ENCODE measurements at places on chromosomes 1 and 21.
A peak's percentile ranks its signal among the peaks of the same experiment; 100 is the strongest.

- no peak for DNase-seq
Observed at GRCh38 chr1:75908717-75909152, 23.5 kb downstream of the ASB17 start.

GRCh38 chr1:30846587-30846986 is 62.0 kb downstream of the SDC3 start:
- no peak for DNase-seq

GRCh38 chr1:157580179-157580827 is 17.6 kb downstream of the FCRL4 start:
- DNase-seq, result no peak

- no peak for DNase-seq
Observed at GRCh38 chr21:40719615-40720014, 127.3 kb downstream of the DSCAM start.

GRCh38 chr1:208019257-208019656 is 108.3 kb upstream of the CD34 start:
- DNase-seq, result no peak

GRCh38 chr1:152148981-152149380 is 10.0 kb downstream of the RPTN start:
- DNase-seq, result no peak

- no peak for DNase-seq
Observed at GRCh38 chr1:1079408-1080121, 5.5 kb upstream of the RNF223 start.

- no peak for DNase-seq
Observed at GRCh38 chr1:116353155-116353554, 19.9 kb upstream of the ATP1A1 start.

- DNase-seq, result no peak
Observed at GRCh38 chr1:179141592-179142251, 59.9 kb downstream of the TOR3A start.

DNA sequence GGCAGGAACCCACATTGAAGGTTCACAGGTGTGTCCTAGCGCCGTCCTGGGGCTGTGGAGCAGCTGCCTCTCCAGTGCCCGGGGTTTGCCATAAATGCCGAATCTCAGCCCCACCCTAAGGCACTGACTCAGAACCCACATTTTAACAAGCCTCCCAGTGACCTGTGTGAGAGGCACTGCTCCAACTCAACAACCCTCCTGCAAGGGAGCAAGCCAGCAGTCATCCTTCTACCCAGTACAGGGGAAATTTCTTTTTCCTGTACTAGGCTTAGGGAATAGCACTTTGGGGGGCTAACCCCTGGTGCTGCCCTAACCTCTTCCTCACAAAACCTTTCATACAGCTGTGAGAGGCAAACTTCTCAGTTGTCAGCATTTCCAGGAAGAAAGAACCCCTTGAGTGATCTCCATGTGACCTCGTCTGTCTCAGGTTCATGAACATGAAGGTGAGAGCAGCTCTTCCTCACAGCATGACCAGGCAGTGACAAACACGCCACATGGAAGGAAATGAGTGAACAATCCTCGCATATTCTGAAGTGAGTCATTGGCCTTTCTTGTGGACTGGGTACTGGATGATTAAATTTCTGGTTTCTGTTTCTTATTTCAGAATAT is 11.4 kb upstream of the BCAR3 start:
- DNase-seq, result peak; percentile 18

DNA sequence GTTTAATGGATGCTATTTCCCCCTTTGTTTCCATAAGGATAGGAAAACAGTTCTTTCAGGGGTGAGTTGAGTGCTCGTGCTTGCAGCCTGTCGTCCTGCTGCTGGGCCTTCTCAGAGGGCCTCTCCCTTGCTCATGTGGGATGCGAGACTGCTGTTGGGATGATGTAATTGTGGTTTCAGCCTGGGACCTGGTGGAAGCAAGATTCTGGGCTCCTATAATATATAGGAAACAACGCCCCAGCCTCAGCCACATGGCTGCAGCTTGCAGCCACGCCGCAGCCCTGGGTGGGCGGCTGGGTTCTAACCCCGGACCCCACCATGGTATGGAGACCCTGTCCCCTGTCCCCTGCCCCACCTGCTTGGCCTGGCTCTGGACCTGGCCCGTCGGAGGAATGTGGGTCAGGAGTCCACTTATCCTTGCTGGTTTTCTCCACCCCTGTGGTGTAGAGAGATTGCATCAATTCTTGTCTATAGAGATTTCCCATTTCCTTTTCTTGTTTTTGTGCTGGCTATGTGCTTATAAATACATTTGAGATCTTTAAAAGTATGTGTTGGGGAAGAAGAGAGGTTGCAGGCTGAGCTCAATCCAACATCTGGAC is 357.8 kb downstream of the SIPA1L2 start:
- no peak for DNase-seq

GRCh38 chr1:234400773-234401172 is 27.5 kb downstream of the COA6 start:
- no peak for DNase-seq

DNA sequence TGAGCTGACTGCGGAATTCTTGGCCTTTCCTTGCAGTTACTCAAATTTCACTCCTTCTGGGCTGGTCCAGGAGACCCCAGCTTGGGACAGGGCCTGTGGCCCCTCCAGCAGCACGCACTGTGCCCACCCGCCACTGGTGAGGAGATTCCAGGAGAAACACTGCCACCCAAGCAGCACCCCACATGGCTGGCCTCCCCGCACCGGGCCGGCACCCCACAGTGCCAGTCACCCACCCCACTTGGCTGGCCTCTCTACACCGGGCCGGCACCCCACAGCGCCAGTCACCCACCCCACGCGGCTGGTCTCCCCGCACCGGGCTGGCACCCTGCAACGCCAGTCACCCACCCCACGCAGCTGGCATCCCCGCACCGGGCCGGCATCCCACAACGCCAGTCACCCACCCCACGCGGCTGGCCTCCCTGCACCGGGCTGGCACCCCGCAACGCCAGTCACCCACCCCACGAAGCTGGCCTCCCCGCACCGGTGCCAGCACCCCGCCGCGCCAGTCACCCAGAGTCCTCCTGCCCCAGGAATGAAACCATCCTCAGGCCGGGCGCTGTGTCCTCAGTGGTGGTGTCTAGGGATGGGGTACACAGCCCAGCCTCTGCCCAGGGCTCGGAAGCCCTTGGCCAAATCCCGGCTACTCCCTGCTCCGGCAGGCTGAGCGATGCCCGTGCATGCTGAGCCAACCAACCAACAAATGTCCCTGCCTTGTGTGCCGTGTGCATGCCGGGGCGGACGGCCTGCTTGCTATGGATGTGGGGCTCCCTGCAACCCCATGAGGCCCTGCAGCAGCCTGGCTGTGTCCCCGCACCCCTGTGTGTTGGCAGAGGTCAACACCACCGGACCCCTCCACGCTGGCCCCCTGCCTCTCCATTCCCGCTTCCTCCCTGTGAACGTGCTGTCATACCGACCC is 38.6 kb upstream of the TSPEAR start:
- no peak for DNase-seq

GRCh38 chr1:159987186-159987585 is 33.1 kb upstream of the SLAMF9 start:
- no peak for DNase-seq

GRCh38 chr1:53400761-53401674 is 58.2 kb upstream of the DMRTB1 start:
- no peak for DNase-seq

DNA sequence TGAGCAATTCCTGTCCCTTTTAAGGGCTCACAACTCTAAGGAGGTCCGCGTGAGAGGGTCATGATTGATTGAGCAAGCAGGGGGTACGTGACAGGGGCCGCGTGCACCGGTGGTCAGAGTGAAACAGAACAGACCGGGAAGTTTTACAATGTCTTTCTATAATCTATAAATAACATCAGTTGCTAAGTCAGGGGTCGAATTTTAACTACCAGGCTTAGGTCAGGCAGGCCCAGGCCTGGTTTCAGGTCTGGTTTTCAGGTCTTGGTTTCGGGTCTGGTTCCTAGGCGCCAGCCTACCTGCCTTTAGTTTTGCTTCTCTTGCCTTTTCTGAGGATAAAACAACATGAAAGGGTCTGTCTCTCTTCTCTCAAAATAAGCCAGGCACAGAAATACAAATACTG is 476.0 kb upstream of the CAMK1G start:
- no peak for DNase-seq

- DNase-seq, result no peak
Observed at GRCh38 chr21:42375506-42375905, 9.2 kb upstream of the TFF1 start.

DNA sequence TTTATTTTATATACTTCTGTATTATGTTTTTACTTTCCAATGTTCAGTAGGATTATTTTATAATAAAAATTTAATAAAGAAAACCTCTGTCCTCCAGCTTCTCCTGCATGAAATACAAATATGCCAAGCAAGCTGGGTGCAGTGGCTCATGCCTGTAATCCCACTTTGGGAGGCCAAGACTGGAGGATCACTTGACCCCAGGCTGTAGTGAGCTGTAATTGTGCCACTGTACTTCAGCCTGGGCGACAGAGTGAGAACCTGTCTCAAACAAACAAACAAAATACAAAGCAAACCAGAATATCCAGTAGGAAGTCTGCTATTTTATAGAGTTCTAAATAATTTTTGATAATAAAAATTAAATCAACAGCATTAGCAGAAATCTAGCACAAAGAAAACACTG is 168.8 kb downstream of the EIF4G3 start:
- DNase-seq, result no peak

DNA sequence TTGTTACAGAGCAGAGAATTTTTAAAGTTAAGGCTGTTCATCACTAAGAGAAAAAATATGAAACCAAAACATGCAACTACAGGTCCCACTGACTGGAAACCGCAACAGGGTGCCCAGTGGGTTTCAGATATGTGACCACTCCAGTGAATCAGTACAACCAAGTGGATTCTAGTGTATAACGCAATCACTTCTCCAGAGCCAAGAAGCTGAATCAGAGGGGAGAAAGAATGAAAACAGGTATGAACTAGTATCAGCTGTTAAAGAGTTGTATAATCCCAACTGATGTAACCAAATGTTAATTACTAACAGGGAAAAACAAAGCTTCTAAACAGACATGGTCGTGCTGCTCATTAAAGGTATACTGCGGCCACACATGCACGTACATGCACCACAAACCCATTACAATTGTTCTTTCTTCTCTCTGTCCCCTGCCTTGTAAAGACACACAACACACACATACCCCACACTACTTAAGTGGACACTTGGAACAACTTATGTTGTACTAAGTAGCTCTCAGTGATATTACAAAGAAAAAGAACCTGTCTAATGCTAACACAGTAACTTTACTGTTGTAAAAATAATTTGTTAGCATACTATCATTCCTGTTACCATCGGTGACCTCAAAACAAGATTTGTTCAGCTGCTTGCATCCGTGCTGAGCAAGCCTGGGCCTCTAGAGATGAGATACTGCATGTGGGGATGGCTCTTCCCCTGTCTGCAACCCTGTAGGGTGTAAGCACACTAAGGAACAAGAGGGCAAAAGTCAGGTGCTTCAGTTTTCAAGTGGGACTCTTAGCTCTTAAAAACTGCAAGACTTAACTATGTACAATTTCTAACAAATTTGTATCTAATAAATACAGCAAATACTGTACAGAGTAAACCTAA is 74.2 kb downstream of the PTPN14 start:
- no peak for DNase-seq

GRCh38 chr1:93178418-93178817 is 1.8 kb downstream of the TMED5 start:
- no peak for DNase-seq

- DNase-seq, result no peak
Observed at GRCh38 chr1:211613108-211613947, 34.4 kb upstream of the SLC30A1 start.

DNA sequence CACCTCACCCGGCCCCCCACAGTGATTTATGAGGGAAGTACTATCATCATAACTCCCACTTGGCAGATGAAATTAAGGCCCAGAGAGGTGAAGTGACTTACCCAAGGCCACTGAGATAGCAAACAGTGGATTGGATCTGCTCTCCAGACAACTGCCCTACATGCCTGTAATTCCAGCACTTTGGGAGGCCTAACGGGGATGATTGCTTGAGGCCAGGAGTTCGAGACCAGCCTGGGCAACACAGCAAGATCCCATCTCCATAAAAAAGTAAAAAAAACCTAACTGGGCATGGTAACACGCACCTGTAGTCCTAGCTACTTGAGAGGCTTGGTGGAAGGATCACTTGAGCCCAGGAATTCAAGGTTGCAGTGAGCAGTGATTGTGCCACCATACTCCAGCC is 14.2 kb upstream of the RNF19B start:
- DNase-seq, result no peak

DNA sequence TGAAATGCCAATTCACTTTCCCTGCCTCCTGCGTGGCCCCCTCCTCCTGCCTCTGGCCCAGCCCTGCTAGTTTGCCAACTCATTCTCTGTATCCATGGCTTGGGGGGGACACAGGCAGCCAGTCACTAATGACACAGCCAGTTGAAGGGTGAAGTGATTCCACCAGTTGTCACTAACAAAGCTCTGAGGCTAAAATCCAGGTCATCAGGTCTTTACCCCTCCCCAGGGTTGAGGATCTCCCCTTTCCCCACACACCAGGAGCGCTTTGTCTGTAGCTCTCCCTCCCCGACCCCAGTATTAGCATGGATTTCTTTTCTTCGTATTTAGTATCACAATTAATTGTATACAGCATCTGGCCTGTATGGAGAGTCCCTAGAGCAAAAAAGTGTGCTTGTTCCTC is 394.1 kb downstream of the RRAGC start:
- no peak for DNase-seq

GRCh38 chr1:225657462-225657989 is 4.6 kb upstream of the ENAH start:
- DNase-seq, result no peak

- DNase-seq, result no peak
Observed at GRCh38 chr21:38384238-38384560, 114.1 kb downstream of the ERG start.

- DNase-seq, result no peak
Observed at GRCh38 chr1:170162459-170163246, 16.9 kb downstream of the NTMT2 start.

- no peak for DNase-seq
Observed at GRCh38 chr1:22944346-22945055, 28.2 kb downstream of the LACTBL1 start.

DNA sequence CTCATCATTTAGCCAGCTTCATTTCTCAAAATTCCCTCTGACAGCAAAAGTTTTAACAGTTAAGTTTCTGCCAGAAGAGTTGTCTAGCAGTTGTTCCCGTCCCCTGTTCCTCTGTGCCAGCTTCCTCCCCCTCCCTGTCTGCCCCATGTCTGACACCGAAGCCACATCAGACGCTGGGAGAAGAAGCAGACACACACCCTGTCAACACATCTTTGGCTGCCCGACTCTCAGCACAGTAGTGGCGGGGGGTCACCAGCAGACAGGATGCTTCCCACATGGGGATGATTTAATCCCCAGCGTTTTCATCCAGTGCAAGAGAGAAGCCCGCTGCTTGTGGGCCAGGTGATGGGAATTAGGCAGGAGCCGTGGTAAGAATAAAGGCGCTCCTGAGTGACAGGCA is 379.4 kb upstream of the RUNX1 start:
- DNase-seq, result peak; percentile 10

- no peak for DNase-seq
Observed at GRCh38 chr21:35641271-35642016, 418.9 kb downstream of the SETD4 start.

All from stimulated activated CD4-positive, alpha-beta T cell treated with anti-CD3 and anti-CD28 coated beads, Interleukin-12 subunit alpha, Interleukin-12 subunit beta, amount 100 ng/mL, for 24 hours (primary cell).